Astrocyte of the spinal cord (primary cell): ENCODE measurements at places on chromosomes 13 and 19.

DNA sequence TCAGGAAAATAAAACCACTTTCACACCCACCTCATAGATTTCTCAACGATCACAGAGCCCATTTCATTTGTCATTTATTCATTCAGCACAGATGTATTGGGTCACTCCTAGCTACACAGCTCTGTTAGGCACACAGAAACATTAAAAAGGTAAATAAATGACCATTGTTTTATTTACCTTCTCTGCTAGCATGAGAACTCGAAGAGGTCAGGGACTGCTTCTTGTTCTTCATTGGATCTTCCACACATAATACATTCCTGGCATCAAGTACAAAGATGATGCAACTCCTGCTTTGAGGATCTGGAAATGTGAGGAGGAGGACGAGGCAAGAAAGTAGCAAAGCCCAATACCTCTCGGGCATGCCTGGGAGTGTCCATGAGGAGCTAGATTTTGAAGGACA, 168.1 kb downstream of the RBM26 start:
- no peak for DNase-seq

- no peak for DNase-seq
Observed at GRCh38 chr19:50624949-50625600, 14.6 kb downstream of the SYT3 start.

DNA sequence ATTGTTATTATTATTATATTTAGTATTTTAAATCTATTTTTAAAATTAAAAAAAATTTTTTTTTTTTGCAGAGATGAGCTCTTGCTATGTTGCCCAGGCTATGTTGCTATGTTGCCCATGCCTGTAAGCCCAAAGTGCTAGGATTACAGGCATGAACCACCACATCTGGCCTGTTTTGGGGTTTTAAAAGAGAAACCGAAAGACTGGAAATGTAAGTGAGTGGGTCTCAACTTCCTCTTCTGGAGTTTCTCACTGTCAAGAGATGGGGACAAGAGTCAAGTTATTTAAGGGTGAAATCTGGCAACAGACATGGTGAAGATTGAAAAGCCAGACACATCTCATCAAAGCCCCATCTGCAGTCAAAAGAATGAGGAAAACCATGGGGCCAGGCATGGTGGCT, 4.2 kb upstream of the OR7G3 start:
- DNase-seq = no peak

- no peak for DNase-seq
Observed at GRCh38 chr13:40613192-40613818, 53.1 kb downstream of the FOXO1 start.

DNA sequence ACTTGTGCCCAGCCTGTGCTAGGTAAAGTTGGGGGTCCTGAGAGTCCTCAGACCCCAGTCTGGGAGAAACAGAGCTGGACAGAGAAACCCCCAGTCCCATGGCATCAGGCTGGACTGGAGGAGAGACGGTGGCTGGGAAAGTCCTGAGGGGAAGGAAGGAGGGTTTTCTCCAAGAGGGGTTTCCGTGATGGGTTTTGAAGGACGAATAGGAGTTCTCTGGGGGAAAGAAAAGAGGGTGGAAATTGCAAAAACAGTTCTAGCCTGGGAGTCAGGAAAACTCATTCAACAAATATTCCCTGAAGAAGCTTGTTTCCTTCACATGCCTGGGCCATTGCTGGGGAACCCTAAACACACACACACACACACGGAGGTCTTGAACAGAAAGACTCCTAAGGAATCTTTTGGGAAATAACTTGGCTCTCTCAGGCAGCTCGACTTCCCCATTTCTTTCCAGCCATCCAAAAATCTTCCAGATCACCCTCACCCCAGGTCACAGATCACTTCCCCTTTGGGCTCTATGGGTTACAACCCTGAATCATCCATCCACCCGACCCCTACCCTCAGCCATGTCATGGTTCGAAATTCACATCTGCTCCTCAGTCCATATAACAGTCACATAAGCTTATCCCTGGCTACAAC, 47.5 kb downstream of the COLGALT1 start:
- DNase-seq = no peak
